Putamen (tissue), 1 donor: ENCODE measurements at places on chromosomes 13 and 19.

GRCh38 chr19:55549500-55550320 is 4.4 kb upstream of the SBK3 start:
- no peak for DNase-seq

- no peak for DNase-seq
Measured at GRCh38 chr13:42574011-42574410, at the start of gene TNFSF11. TNFSF11 (plus strand) TSS chr13:42574152; CDS start chr13:42574304, 152 bp downstream.

- no peak for DNase-seq
Measured at GRCh38 chr19:54608792-54609191, 15.4 kb downstream of the LILRA1 start.

DNA sequence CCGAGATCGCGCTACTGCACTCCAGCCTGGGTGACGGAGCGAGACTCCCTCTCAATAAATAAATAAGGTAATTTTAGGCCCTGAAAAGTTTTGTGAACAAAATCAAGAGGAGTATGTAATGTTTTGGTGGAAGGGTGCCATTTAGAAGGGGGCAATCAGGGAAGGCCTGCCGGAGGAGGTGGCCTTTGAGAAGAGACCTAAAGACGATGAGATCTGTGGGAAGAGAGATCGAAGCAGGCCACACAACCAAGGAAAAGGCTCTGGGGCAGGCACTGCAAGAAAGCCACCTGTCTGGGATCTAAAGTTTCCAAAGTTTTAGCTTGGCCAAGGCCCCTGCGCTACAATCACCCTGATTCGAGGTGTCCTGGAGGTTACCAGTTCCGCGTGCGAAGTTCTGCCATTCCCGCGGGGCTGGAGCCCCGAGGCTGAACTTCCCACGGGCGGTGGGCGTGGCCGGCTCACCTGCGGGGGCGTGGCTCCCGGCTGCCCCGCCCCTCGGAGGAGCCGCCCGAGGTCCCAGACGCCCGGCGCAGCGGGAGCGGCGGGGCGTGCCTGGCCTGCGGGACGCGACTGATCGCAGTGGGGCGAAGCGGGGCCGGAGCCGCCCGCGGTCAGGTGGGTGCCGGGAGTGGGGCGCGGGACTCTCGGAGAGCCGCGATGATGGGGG is at the start of gene KLC3:
TSS of gene KLC3 (plus strand) at position 519 of the 667 bp plus-strand sequence. CDS start 4,792 bp downstream, outside the sequence.
- DNase-seq: no peak

GRCh38 chr19:3586707-3587346 is 1.5 kb downstream of the GIPC3 start:
- no peak for DNase-seq

DNA sequence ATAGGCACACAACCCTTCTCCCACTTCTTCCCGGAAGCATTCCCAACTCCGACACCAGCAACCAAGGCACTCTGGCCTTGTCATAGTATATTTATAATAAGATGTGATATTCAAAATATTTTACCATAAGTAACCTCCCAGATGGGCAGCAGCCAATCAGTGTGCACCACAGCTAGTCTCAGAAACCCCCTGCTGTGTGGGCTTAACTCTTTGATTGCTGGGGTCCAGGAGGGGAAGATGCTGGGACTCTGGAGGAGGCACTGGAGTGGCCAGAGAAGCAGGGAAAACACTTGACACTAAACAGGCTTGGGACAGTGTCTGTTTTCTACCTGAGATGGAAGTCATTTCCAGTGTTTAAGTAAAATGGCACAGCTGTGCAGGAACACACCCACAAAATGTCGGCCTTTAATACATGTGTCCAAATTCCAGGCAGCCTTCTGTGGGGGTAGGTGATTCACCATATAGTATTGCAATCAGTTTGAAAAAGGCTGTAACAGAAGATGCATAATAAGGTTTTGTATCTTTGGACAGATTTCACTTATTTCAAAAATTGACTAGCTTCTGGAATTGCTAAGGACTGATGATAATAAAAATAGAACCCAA is 100.7 kb downstream of the MBNL2 start:
- no peak for DNase-seq

- DNase-seq: peak; percentile 26
Measured at GRCh38 chr19:6057651-6058517, 52.4 kb downstream of the RFX2 start.

DNA sequence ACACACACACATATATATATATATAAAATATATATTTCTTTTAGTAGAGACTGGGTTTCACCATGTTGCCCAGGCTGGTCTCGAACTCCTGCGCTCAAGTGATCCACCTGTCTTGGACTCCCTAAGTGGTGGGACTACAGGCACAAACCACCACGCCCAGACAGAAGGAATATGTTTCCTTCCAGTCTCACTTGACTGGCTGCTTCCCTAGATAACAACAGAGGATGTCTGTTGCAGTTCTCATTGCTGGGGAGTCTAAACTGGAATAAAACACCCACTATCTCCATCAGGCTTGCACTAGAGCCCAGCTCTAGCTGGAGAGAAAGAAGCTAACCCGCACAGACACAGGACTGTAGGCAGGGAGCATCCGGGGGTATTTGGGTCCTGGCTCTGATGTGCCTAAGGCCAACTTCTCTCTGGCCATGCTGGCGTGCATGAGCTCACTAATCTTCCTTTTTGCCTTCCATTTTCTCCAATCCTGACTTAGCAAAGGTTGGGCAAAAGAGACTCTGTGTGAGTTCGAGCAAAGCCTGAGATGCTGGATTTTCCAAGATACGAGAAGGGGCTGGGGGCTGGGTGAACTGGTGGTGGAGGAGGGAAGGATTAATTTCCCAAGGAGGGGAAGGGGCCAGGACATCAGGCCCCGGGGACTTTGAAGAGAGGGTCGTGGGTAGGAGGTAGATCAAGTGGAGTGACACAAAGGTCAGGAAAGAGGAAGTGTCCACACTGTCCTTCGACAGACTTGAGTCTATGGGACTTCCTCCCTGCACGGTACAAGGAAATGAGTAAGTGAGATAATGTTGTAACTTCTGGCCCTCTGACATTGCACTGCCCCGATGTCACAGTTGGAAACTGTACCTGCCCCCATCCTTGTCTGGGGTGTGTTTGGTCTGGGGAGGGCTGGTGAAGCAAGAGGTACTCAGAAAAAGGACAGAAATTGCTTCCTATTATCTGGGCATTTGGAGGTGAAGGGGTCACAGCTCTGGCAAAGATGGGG is 22.5 kb upstream of the ALOX5AP start:
- no peak for DNase-seq

DNA sequence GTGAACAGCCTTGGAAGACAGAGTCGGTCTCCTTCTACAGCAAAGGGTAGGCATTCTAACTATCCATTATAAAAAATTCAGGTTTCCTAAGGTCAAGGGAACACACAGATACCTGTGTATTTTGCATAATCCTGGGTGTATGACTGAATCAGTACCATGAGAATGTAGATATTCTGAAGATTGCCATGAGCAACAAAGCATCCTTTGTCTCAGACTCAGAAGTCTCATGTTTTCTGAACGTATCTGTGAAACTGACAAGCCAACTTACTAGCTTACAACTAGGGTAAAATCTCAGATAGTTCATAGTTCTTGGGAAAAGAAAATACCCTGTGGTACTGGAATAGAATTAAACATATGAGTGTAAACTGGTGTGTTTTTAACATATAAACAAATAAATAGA is 6.5 kb downstream of the ZNF566 start:
- DNase-seq: no peak
